HT-29 (cell line): ENCODE measurements at places on chromosomes 7 and 10.

- DNase-seq = no peak
These were observed 689.5 kb downstream of the DNAJB9 start for GRCh38 chr7:109259151-109259550.

GRCh38 chr7:109549471-109550193 lies 980.0 kb downstream of the DNAJB9 start:
- DNase-seq = no peak

DNA sequence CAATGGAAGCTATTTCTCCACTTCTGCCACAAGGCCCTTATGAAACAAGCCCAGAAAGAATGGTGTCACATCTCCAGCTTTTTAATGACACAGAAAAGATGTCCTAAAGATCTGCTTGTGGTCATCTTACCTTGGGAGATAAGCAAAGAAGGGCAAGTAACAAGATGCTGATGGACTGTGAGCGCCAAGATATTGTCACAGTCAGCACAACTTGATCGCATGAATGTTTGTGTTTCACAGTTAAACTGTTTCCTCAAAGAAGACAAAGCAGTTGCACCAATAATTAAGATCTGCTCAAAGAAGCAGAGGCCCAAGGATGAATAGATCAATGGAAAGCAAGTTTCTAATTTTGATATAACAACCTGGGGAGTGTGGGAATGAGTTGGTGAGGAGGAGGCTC lies 15.9 kb downstream of the ICA1 start:
- DNase-seq = no peak

DNA sequence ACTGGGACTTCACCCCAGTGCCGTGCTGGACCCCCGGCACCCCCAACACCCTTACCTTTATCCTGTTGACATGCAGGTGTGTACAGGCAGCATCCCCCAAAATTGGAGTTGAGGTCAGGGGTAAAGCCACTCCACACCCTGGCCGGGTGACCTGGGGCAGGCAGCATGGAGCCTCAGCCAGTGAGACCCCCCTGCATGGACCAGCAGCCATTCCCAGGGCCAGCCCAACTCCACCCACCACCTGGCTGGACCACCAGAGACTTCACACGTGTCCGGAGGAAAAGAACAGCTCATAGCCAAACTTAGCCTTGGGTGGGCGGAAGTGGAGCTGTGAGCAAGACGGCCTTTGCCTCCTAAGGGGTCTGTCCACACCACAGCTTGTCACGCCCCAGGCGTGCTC lies 413.0 kb upstream of the FOXK1 start:
- DNase-seq = no peak

- DNase-seq = no peak
These were observed 252.6 kb downstream of the GRID1 start for GRCh38 chr10:86113983-86114382.

DNA sequence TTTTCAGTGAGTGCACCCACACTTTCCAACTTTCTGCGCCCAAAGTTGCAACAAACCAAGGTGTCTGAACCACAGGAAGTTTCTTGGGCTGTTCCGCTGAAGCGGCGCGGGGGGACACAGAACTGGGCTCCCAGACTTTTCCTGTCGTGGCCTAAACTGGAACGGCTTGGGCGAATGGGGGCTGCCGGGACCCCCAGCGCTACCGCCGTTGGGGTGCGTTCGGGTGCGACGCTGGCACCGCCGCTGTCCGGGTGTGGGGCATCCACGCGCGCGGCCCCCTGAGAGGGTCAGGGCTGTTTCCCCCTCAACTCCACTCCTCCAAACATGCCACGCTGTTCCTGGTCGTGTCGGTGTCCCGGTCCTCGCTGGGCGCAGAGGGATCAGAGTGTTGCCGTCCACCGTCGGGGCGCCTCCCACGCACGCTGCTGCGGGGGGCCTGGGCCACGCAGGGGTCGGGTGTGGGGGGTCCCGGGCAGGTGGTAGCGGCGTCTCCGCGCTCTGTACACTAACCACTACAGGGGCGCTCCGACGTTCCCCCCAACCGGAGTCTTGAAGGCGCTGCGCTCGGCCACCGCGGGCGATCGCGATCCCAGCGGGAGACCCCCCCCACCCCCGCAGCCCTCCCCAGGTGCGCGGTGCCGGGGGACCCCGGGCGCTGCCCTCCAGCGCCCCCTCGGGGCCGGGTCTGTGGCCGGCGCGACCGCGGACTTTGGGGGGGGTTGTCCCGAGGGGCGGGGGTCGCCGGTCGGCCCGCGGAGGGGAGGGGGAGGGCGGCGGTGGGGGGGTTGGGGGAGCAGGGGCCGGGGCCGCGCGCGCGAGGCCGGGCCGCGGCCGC lies 2.2 kb upstream of the CUX1 start:
- peak; percentile 44 for DNase-seq

- no peak for DNase-seq
These were observed 293.5 kb downstream of the SFMBT2 start for GRCh38 chr10:7117177-7117799.

GRCh38 chr7:2233926-2234325 lies 1.2 kb upstream of the MAD1L1 start:
- DNase-seq = no peak

GRCh38 chr10:79904671-79905321 lies 44.1 kb downstream of the SFTPD start:
- DNase-seq = no peak

GRCh38 chr7:131506597-131506996 lies 49.8 kb downstream of the PODXL start:
- no peak for DNase-seq

DNA sequence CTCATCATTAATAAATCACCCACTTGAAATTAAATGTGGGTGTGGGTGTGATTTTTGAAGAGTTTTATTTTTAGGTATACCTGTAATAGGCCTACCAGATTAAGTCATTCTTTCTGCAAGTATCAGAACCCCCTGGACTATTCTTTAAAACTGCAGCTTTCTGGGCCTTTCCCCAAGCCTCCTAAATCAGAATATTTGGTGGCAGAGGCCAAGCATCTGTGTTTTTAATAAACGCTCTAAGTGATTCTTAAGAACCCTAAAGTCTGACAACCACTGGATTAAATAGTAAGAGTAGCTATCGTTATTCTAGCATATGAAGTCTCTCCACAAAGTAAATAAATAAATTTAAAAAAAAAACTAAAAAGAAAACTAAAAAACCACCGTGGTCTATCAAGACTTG lies 703.0 kb upstream of the NRP1 start:
- no peak for DNase-seq

- peak; percentile 59 for DNase-seq
These were observed at the start of gene CASD1 for GRCh38 chr7:94509264-94509886. Gene CASD1, plus strand, starts transcription at chr7:94509809. Its CDS starts 276 bp downstream, at chr7:94510085.

DNA sequence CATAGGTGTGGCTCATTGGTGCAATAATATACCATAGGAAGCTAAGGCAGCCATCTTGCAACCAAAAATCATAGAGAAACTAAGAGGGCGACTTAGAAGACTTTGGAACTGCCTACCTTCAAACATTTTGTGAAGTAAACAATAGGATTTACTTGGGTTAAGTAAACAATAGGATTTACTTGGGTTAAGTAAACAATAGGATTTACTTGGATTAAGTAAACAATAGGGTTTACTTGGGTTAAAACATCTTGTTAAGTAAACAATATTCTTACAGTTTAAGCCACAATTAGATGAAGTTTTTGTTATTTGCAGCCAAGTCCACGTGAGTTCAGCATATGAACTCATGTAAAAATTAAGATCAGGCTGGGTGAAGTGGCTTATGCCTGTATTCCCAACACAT lies 722.4 kb upstream of the AUTS2 start:
- DNase-seq = no peak

GRCh38 chr7:100570954-100571828 lies 2.5 kb downstream of the SAP25 start:
- DNase-seq = peak; percentile 58

DNA sequence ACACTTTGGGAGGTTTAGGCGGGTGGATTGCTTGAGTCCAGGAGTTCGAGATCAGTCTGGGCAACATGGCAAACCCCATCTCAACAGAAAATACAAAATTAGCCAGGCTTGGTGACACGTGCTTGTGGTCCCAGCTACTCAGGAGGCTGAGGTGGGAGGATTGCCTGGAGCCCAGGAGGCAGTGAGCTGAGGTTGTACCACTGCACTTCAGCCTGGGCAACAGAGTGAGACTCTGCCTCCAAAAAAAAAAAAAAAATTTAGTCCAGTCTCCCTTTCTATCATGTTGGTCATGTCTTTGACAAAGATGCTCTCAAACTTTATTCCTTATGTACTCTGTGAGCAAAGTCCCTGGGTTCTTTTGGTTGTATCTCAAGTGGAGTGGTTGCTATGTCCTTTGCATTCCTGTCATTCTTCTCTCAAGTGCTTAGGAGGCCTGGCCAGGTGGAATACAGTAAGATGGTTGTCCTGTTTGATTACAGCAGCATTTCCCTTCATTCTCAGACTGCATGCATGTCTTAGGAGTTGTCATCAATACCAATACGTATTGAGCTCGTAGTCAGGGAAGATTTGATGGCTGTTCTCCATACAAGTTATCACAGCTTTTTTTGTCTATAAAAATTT lies 85.7 kb downstream of the MMRN2 start:
- DNase-seq = no peak

- DNase-seq = peak; percentile 64
These were observed 1.1 kb downstream of the TTYH3 start for GRCh38 chr7:2632733-2633537.

DNA sequence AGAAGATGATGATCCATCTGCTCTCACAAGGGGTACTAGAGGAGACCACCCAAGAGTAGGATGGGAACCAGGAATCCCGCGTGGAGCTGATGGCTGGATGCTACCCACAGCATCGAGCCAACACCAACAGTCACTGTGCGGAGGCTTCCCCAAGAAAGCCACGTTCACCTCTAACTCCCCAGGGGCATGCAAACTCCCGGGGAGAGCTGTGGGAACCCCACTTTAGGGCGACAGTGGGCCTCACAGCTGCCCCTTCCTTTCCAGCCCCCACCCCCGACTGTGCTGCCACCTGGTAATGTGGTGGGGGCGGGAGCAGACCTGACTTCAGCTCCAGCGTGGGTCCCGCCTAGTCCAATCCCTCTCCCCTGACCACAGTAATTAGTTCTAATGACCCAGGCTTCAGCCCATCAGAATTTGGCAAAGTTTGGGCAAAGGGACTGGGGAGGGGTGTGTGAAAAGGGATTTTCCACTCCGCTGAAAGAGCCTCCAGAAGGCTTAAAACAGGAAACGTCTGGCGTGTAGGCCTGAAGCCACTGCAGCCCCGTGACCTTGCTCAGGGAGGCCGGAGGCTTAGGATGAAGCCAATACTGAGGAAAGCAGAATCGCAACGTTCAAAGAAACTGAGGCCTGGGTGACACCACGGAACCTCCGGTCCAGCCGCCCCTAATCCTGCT lies 20.3 kb downstream of the ASB13 start:
- no peak for DNase-seq

DNA sequence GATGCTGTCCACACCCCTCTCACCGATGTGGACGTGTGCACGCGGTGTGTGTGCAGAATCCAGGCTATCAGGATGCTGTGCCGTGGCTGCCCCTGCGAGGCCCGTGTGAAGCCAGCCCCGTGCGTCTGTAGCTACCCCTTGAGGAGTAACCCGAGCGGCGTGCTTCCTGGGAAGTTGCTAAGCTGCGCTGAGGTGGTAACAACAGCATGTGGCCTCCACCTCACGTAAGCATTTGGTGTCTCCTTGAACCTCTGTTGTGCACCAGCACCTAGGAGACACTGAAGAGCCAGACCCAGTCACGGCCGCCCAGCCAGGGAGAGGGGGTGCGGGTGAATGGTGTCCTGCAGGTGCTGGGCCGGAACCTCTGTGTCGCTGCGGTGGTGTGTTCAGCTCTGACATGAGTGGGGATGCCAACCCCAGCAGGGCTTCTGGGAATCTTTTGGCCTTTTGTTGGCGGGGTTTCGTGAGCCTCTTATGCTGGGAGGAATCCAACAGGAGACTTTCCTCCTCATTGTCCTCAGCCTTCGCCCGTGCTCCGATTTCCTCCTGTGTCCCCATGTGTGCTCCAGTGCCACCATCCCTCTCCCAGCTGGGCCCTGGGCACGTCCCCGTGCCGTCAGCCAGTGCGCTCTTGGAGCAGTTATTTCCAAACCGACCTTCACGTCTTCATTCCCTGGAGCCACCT lies 60.4 kb downstream of the DNAJB6 start:
- DNase-seq = no peak

DNA sequence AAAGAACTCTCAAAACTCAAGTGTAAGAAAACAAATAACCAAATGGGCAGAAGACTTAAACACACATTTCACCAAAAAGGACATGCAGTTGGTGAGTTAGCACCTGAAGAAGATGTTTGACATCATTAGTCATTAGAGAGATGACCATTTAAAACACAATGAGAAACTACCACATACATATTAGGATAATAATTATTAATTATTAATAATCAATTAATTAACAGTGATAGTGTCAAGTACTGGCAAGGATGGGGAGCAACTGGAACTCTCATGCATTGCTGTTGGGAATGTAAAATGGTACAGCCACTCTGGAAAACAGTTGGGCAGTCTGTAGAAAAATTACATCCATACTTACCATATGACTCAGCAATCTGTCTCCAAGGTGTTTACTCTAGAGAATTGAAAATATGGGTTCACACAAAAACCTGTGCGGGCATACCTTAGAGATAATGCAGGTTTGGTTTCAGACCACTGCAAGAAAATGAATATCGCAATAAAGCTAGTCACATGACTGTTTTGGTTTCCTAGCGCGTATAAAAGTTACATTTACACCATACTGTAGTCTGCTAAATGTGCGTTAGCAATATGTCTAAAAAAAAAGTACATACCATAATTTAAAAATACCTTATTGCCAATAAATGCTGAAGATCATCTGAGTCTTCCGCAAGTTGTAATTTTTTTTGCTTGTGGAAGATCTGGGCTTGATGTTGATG lies 30.3 kb downstream of the ARID5B start:
- no peak for DNase-seq

GRCh38 chr10:46285300-46285699 lies 1.5 kb upstream of the ANTXRL start:
- DNase-seq = no peak

DNA sequence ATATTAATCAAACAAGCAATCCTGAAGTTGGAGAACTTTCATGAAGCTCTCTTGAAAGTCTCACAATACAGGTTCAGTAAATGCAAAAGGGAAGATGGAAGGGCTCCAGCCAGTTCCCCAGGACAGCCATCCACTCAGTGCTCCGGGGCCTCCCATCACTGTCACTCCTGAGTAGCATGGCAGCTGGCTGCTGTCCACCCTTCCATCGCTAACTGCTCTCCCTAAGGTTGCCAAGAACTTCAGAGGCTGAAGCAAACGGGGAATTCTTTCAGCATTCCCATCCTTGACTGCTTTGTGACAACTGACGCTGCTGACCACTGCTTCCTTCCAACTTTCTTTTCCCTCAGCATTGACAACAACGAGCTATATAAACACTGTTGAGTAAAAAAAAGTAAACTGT lies 69.1 kb downstream of the VPS41 start:
- DNase-seq = no peak

GRCh38 chr10:26870766-26871165 lies 10.0 kb upstream of the ABI1 start:
- no peak for DNase-seq
